WTC11 (cell line): ENCODE measurements at places on chromosomes 4 and X.

DNA sequence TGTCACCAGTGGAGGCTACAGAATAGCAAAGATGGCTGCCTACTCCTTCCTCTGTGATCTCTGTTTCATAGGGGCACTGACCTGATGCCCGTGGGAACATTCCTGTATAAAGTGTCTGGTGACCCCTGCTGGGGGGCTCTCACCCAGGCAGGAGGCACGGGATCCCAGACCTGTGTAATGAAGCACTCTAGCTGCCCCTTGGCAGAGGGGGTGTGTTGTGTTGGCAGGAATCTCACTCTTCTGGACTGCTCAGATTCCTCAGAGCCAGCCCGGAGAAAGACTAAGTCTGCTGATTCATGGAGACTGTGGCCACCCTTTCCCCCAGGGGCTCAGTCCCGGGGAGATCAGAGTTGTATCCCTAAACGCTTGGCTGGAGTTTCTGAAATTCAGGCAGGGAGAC lies 648.3 kb downstream of the SPRY1 start:
- DNase-seq, result peak; percentile 11

DNA sequence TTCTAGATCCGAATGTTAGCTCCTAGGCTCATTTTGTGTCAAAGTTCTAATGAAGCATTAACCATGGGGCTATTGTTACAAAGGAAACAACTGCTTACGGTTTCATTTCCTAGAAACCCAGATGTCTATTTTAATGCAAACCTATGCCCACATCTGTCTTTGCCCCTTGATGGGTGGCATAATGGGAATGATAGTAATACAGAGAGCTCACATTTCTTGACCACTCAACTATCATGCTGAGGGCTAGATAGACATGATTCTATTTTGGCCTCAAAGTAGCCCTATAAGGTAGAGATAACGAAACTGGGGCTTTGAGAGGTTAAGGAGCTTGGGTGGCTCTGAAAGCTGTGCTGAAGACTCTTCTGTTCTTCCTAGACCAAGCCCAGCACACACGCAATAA lies 1.9 kb downstream of the TLR7 start:
- no peak for DNase-seq

DNA sequence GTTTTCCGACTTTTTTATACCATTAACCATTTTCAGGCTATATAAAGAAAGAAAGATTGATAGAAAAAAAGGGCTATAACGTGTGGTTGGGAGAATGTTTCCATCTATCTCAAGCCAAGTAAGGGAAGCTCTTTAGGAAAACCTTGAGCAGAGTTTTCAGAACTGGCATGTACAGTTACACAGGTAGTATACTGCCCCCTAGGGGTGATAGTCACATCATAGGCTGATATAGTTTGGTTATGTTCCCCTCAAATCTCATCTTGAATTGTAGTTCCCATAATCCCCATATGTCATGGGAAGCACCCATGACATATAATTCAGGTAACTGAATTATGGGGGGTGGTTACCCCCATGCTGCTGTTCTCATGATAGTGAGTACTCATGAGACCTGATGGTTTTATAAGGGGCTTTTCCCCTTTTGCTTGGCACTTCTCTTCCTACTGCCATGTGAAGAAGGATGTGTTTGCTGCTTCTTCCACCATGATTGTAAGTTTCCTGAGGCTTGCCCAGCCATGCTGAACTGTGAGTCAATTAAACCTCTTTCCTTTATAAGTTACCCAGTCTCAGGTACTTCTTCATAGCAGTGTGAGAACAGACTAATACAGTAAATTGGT lies 186.8 kb downstream of the TMA16 start:
- DNase-seq, result no peak

DNA sequence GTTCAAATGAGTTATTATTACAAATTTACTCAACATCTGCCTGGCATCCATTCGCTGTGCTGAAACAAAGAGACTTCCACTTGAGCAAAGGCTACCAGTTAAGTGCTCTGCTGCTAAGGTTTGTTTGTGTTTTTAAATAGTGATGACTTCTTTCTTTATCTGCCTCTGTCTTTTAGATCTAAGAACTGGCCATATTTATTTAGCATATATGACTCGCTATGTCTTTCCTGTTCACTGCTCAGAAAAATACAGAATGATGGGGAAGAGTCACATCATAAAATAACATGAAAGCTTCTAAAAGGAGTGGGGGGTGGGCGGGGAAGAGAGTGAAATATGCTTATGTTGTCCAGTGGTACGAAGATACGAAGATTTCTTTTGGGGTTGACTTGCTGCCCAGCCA lies 322.2 kb downstream of the GPAT3 start:
- DNase-seq, result no peak

- no peak for DNase-seq
Measured at GRCh38 chrX:53474707-53475106, 40.5 kb upstream of the HSD17B10 start.

DNA sequence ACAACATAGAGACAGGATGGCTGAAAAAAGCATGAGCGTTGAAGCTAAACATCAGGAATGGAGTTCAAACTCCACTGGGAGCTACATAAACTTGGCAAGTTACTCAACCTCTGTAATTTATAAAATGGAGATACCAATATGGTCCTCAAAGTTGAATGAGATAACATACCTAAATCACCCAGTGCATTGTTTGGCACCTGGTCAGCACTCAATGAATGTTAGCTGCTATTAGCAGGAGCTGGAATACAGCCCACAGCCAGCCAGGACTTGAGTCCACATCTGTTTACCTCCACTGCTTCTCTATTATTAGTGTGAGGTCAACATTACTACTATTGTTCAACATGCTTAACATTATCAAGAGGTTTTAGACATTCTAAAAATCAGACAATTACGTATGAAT lies 97.9 kb downstream of the NR3C2 start:
- no peak for DNase-seq

DNA sequence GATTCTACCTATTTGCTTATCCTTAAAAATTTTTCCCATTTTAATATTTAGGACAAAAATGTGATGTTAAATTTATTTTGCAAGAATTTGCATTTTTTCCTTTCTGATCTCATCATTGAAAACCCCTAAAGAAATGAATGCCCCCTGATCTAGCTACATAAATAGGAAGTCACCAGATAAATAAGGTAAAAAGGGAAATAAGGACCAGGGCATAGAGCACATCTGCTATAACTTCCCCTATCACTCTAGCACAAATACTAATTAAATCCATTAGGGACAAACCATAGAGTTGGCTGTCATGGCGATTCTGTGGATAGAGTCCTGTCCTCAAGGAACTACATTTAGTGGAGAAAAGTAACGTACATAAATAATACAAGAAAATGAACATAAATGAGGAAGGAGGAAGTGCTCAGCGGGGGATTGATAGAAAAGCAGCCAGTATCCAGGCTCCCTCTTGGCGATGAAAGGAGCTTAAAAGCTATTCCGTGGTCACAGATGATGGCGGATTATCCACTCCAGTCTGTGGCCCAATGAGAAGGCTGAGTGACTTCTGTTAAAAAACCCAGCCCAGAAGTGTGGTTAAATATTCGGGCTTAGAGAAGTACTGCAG lies 76.9 kb upstream of the RPL34 start:
- no peak for DNase-seq

- no peak for DNase-seq
Measured at GRCh38 chr4:83569987-83570386, 34.1 kb downstream of the GPAT3 start.

- no peak for DNase-seq
Measured at GRCh38 chr4:107155366-107155765, 119.3 kb upstream of the DKK2 start.

DNA sequence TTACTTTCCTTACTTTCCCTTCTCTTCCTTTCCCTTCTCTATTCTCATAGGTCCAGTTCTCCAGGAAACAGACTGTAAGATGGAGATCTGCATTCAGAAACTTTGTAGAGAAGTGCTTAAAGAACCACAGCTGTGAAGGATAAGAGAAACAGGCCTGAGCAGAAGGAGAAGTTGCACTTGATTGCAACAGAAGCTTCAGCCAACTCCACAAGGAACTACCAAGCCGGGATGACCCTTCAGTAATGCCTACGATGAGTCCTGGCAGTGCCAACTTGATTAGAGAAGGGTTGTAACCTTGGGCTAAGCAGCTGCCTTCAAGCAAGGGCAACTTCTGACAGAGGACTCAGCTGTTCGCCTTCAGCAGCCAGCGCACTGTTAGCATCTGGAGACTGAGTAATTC lies 413.3 kb upstream of the RASGEF1B start:
- no peak for DNase-seq

DNA sequence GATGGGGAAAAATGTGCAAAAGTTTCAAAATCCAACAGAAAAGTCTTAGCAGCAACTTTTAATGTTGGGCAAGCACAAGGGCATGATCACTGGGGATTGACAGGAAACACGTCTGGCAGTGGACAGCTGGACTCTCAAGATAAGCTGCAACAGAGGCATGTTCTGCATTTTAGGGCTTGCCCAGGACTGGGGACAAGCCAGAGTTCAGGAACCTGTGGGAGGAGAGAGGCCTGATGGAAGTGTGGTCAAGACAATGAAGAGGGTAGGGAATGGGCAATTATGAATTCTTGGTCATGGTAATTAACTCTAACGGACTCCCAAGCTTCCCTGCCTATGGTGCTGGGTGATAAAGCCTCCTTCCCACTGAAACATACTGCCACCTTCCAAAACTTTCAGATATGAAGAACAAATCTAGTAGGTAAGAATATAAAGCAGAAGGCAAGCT lies 48.4 kb downstream of the ANXA3 start:
- DNase-seq, result no peak

DNA sequence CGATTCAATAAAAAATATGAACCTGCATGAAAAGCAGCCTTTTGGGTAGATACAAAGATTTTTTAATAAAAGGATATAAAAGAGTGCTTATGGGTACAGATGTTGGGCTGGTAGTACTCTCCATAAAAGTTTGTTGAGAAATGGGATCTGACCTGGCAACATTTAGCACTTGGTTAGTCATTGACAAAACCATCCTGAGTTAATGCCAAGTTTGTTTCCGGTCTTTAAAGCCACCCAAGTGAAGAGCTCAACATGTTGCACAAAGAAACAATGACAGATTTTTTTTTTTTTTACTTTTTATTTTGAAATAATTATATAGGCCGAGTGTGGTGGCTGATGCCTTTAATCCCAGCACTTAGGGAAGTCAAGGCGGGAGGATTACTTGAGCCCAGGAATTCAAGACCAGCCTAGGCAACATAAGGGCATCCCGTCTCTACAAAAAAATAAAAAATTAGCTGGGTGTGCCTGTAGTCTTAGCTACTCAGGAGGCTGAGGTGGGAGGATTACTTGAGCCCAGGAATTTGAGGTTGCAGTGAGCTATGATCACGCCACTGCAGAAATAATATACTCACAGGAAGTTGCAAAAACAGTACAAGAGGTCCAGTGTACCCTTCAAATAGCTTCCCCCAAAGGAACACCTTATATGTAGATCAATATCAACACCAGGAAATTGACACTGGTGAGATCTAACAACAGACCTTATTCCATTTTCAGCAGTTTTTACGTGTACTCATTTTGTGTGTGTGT lies 16.6 kb downstream of the CHST7 start:
- DNase-seq, result no peak

DNA sequence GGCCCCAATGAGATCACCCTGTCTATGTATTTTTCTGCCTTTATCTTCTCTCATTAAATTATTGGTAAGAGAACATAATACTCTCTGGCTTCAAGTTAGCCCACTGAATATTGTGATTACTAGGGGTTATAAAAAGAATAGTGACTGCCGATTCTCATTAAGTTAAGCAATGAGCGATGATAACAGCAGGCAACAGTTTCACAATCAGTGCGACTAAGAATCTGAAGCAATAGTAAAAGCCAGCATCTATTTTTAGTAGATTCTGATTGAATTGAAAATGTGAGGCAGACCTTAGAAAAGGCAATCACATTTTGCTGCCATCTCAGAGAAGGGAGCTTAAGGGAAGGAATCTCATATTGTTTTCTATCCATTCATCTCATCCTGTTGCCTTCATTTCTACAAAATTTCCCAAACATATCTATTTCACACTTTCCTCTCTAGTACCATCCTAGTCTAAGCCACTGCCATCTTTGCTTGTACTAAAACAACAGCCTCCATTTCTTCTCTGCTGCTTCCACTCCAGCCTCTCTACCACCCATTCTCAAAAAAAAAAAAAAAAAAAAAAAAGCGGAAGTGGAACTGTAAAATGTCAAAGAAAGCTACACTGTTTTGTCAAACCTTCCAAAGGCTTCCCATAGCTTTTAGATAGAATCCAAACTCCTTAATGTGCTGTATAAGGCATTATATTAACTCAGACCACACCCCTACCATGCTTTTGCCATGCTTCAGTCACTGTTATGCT lies 17.4 kb downstream of the GABRA4 start:
- no peak for DNase-seq

GRCh38 chr4:168878623-168879022 lies 131.4 kb downstream of the CBR4 start:
- no peak for DNase-seq

DNA sequence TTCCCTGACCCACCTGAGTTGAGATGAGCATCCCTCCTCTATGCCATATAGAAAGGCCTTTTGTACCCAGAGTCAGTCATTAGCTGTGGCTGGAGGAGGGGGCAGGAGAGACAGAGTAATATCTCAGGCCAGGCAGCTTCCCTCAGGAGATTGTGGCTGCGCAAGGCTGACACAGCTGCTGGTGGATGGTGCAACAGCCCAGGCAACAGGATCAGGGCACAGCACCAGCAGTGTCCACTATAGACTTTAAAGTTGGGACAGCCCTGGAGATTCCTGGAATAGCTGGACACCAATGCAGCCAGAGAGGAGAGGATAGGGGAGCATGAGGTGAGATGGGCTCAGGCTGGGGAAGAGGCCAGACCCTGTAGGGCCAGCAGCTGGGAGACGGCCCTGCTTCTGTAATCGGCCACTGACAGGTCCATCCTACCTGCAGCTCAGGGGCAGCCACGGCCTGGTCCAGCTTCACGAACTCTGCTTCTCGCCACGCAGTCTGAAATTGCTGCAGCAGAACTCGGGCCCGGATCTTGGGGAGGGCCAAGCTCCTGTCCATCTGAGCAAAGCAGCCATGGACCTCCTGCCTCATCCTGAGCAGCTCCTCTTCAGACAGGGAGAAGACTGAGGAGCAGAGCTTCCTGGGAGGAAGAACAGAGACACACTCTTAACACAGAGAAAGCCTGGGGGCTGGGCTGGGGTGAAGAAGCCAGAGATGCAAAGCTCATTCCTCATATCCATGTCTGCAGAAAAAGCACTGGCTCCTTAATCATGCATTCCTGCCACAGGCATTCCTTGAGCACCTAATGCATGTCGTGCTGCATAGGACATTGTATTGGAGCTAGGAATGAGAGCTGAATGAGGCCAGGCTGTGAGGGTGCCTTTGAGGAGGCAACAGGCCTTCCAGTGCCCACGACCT lies 90.1 kb downstream of the EVC2 start:
- DNase-seq, result no peak
